ENCODE measurements at places on chromosomes 6 and 20.

DNA sequence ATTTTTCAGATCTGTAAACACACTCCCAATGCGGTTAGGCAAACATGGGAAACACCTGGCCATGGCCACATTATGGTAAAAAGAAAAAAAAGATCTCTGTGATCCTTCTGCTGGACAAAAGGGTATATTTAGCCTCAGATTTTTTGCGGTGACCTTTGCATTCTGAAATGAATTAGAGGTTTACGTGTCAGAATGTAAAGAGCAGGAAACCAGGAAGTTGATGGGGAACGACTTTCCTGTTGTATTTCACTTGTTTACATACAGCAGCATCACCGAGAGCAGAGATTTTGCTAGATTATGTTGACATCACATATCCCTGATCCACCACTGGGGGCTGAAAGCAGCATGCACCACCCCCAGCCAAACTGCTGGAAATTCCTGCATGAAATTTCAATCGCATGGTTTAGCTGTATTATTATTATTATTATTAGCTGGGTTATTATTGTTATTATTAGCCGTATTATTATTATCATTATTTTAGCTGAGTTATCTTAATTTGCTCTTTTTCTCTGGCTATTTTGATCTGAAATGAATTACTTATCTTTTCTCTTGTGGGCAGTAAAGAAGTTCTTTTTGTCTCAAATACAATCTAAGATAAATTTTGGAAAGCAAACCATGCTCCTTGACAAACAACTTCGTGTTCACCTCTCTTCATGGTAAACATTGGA is 189.4 kb downstream of the ZFP64 start:
- no peak for DNase-seq

- DNase-seq: no peak
Observed at GRCh38 chr6:118639054-118639964, 12.1 kb downstream of the CEP85L start.

- DNase-seq: no peak
Observed at GRCh38 chr6:107560657-107561056, 70.7 kb downstream of the SOBP start.

DNA sequence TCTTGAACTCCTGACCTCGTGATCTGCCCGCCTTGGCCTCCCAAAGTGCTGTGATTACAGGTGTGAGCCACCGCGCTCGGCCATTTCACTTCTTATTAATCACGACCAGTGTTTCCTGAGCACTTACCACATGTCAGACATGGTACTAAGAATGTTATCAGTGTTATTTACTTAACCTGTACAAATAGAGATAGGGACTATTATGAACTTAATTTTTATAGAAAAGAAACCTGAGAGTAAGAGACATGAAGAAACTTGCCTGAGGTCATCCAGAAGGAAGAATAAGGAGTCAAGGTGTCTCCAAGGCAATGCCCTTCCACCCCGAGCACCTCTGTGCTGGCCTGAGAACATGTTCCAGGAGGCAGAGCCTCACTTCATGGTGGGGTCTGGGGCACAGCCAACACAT is 29.3 kb upstream of the EZR start:
- DNase-seq: peak; percentile 31

DNA sequence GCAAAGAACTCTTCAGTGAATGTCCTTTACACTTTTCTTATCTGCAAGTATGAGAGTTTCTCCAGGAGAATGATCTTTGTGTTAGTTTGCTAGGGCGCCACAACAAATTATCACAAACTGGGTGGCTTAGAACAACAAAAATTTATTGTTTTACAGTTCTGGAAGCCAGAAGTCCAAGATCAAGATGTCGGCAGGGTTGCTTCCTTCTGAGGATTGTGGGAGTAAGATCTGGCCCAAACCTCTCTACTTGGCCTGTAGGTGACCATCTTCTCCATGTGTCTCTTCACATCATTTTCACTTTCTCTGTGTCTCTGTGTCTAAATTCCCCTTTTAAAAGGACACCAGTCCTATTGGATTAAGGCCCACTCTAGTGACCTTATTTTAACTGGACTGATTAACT is 103.0 kb downstream of the ADTRP start:
- no peak for DNase-seq

DNA sequence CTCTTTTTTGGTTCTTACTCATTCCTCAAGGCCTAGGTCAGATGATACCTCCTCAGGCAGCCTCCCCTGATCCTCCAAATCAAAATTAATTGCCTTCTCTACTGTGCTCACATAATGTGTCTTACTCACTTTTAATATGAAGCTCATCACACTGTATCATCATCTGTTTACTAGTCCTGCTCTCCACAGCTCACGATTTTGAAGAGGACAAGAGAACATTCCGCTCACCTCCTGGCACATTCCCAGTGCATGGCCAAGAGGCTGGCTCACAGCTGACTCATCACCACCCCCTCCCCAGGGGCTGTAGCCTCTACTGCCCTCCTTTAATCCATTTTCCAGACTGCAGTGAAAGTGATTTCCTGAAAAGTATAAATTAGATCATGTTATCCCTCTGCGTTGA is 133.1 kb downstream of the ALDH8A1 start:
- DNase-seq: no peak

- DNase-seq: no peak
Observed at GRCh38 chr6:14001329-14002012, 76.7 kb downstream of the RNF182 start.

DNA sequence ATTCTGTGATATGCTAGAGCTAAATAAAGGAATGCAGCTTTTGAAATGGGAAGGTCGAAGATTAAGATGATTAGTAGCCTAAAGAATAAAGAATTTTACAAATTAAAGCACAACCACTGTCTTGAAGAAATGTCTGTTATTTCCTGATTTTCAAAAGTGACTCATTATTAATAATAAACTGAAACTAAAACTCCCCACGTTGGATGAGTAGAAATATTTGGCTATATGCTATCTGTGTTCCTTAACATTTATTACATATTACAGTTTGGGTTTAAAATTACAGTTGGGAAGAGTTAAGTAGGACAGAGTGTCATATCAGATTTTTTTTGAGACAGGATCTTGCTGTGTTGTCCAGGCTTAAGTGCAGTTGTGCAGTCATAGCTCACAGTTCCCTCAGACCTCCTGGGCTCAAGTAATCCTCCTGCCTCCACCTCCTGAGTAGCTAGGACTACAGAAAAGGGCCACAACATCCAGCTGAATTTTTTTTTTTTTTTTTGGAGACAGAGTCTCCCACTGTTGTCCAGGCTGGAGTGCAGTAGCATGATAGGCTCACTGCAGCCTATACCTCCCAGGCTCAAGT is 47.1 kb downstream of the AKIRIN2 start:
- DNase-seq: no peak

- DNase-seq: no peak
Observed at GRCh38 chr6:157715728-157716164, 107.3 kb upstream of the SNX9 start.

DNA sequence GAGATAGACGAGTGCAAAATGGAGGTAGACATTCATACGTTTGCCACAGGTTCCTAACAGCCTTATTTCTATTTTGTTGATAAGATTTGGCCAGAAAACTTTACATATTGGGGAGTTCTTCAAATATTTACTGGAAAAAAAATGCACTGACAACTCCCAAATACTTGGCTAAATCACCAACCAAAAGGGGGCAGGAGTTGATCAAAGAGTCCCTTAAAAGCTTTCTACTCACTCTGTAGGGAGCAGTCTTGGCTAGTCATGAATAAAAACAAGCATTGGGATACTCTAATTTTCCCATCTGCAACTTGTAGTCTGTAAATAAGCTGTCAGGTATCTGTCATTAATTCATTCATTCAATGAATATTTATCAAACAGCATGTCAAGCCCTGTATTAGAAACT is 18.4 kb downstream of the TENT5A start:
- no peak for DNase-seq

- no peak for DNase-seq
Observed at GRCh38 chr6:142011156-142011555, 121.6 kb upstream of the GJE1 start.

GRCh38 chr6:39137245-39137644 is 22.3 kb upstream of the SAYSD1 start:
- no peak for DNase-seq

GRCh38 chr20:61015602-61016001 is 236.5 kb upstream of the CDH4 start:
- DNase-seq: no peak

DNA sequence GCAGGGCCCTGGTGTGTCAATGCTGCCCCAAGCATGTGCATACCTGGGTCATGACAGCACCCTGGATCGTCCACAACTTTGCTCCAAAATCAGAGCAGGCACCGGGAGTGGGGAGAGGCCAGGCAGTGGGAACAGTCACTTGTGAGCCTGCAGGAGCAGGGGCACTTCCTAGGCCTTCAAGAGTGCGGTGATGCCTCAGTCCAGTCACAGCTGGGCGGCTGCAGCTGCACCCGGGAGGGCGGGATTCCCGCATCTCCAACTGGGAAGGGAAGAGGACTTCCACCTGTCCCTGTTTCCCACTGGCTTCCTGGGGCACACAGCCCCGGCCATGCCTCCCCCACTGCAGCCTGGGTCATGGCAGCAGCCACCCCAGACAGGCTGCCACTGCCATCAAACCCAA is 191.3 kb upstream of the DEFB112 start:
- no peak for DNase-seq
